ENCODE measurements at places on chromosomes 6 and 20. TPM values are rescaled to one million over a fixed set of nuclear protein-coding genes. Genes with fewer than 3 reads are reported as not detected.

The NKAIN4 gene
- total RNA-seq = not detected

The ADGB gene
- not detected for total RNA-seq

GRCh38 chr20:9068841-9069663, at the start of gene PLCB4:
Gene PLCB4 (plus strand): TSS chr20:9069087. CDS start chr20:9307815, 238,728 bp downstream.
- DNase-seq = peak; percentile 67

DNA sequence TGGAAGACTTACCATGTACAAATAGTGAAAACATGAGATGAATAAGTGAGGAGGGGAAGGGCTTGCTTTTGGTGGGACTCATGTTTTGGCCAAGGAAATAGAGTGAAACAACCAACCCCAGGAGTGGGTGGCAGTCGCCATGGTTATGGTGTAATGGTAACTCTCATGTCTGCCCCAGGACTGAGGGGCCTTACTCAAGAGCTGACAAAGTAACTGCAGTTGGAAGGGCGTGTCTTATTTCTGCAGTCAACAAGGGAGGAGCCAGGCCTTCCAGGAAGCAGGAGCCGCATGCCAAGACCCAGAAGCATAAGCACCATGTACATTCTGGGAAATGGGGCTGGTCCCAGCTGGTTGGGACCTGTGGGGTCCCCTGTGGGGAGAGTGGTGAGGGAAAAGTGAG, 108.5 kb downstream of the UNC5CL start:
- DNase-seq = no peak

DNA sequence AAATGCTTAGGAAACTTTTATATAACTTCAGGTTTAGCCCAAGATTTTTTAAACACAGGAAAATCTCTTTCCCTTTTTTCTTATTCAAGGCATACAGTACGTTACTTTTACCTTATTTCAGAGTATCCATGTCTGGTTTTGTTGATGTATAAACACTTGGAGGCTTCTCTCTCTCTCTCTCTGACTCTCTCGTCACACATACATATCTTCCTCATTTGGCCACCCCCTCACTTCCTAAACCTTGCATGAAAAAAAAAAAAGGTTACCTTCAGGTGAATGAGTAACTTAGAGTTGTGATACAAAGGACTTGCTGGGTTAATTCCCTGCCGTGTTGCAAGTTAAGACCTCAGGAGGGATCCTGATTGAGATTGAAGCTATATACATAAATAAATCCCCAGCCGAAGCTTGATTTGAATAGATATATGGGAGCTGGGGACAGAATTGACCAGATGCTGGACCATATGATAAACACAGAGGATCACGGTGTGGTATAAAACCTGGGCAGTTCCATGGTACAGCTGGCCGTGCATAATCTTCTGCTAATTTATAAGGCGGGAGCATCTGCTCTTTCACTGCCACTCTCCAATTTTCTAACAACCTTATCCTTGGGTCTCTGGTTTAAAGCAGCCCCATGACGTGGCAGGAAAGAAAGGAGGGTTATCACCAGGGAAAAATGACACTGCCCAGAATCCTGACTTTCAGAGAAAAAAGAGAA, 55.1 kb upstream of the IL20RA start:
- no peak for DNase-seq

The OR2J3 gene
- not detected for total RNA-seq

DNA sequence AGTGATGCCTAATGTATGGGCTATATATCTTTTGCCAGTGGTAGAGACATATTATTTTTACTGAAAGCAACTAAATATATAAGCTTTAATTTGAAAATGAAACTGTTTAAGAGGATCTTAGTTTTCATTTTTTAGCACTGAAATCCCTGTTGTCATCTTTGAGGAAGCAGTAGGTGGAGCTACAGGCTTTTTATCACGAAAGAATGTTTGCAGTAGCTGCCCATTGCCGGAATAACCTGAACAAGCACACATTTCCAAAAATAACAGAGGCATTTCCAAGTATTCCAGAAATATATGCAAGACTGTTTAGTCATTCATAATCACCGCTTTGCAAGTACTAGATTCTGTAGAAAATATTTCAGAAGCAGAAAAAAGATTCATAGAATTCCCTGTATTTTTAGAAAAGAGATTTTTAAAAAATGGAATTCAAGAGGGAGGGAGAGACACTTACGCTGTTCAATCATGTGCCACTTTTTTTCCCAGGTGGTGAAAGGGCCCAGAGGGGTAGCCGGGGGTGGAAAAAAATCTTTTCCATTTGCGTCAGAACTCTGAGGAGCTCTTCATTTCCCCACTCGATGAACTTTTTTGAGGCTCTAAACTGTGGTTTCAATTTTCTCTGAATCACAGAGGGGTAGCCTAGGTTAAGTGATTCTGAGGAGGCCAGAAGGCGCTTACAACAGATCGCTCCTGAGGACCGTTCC, 142.5 kb upstream of the FERMT1 start:
- DNase-seq = peak; percentile 14

The SGK2 gene
- total RNA-seq = not detected

GRCh38 chr6:91376686-91377085, 789.8 kb upstream of the MAP3K7 start:
- DNase-seq = peak; percentile 21

The EFCAB8 gene
- not detected for total RNA-seq

- no peak for DNase-seq
Measured at GRCh38 chr6:28005975-28006374, 48.9 kb downstream of the OR2B6 start.

The BPIFA2 gene
- not detected for total RNA-seq

- no peak for DNase-seq
Measured at GRCh38 chr6:115137910-115138309, 795.1 kb upstream of the HS3ST5 start.

DNA sequence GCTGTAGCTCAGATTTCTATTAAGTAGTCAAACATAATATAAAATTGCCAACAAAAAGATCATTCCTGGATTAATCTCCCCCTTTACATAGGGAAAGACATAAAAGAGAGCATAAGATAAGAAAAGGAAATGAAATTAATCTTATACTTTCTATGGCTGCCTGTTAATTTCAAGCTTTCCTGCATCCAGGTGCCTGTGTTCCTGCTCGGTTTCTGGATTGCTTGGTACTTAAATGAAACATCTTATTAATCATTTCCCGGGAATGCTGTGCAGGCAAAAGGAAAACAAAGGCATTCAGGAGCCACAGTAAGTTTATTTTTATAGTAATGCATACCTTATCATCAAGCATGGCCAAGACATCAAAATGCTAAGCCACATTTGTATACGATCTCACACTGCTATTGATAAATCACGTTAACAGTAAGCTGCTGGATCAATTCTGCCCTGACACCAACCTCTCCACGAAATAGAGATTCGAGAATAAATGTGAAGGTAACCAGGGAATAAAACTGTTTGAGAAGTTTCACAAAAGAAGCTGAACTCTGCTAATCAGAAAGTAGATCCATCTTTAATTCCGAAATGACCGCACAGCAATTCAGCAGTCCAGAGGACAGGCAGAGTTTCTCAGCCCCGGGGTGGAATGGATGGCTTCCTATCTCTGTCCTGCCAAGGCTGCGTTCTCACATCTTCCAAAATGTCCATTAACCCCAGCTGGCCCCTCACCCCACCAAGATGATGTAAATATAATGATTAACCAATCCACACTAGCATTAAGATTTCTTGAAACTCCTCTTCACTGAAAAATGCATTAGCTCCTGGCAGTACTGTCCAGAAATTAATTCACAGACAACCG, 32.6 kb upstream of the APCDD1L start:
- peak; percentile 55 for DNase-seq

The SEMG1 gene
- not detected for total RNA-seq

The CLDN20 gene
- total RNA-seq = not detected

DNA sequence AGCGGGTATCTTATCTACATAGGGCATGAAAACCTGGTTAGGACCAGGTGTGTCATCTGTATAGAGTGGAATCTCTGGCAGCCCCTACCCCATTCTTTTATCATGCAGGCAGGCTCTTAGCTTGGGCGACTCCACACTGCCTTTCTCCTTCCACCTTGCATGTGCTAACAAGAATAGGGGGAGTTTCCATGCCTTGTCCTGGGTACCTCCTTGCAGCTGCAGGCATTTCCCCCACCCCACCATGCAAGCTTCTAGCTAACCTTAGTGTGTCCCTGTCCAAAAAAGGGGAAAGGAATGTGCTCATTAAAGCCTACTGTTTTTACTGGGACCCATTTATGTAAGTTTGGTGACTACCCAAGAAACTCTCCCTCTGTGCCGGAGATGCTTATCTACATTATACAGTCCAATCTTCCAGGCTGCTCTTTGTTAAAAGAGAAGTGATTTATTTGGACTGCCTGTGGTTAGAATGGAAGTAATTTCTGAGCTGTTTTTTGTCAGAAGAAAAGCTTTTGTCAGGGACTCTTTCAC, 10.5 kb upstream of the CEP43 start:
- DNase-seq = no peak

- peak; percentile 81 for DNase-seq
Measured at GRCh38 chr6:126033696-126034095, 47.4 kb downstream of the TRMT11 start.

GRCh38 chr6:124982669-124983068, 20.4 kb downstream of the RNF217 start:
- DNase-seq = no peak
